ENCODE measurements at places on chromosomes 4 and X. TPM values are rescaled to one million over a fixed set of nuclear protein-coding genes. Genes with fewer than 3 reads are reported as not detected.

The PHEX gene
- 0.24 TPM for total RNA-seq

The ZNF157 gene
- total RNA-seq, result not detected

The EPHA5 gene
- 3.7 TPM for total RNA-seq

The PAGE2 gene
- not detected for total RNA-seq

The NDST4 gene
- under 0.01 TPM for total RNA-seq

The UGT2B15 gene
- total RNA-seq, result not detected

The SLIT2 gene
- total RNA-seq, result 110 TPM

Data from hair follicle dermal papilla cell (primary cell).